ENCODE measurements at places on chromosomes 16 and 17.

- DNase-seq = no peak
These were observed 299.3 kb downstream of the SOX9 start for GRCh38 chr17:72419866-72420774.

- DNase-seq = no peak
These were observed 83.3 kb upstream of the ZKSCAN2 start for GRCh38 chr16:25340973-25341372.

DNA sequence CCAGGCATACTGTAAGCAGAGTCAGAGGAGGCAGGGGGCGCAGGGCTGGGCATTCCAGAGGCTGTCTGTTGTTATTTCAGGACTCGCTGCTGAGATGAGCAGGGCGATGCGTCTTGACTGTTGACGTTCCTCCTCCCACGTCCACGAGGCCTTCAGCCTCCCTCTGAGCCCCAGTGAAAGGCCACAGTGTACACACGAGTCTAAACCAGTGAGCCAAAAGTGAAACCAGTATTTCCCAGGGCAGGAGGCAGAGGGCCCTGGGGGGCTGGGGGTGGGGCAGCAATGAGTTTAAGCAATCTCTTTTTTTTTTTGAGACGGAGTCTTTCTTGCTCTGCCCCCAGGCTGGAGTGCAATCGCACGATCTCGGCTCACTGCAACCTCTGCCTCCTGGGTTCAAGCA is 21.5 kb downstream of the SMTNL2 start:
- DNase-seq = no peak

- DNase-seq = no peak
These were observed 12.2 kb upstream of the SLC52A1 start for GRCh38 chr17:5047446-5047845.

GRCh38 chr17:41392278-41392677 is 5.1 kb downstream of the KRT31 start:
- peak; percentile 11 for DNase-seq

DNA sequence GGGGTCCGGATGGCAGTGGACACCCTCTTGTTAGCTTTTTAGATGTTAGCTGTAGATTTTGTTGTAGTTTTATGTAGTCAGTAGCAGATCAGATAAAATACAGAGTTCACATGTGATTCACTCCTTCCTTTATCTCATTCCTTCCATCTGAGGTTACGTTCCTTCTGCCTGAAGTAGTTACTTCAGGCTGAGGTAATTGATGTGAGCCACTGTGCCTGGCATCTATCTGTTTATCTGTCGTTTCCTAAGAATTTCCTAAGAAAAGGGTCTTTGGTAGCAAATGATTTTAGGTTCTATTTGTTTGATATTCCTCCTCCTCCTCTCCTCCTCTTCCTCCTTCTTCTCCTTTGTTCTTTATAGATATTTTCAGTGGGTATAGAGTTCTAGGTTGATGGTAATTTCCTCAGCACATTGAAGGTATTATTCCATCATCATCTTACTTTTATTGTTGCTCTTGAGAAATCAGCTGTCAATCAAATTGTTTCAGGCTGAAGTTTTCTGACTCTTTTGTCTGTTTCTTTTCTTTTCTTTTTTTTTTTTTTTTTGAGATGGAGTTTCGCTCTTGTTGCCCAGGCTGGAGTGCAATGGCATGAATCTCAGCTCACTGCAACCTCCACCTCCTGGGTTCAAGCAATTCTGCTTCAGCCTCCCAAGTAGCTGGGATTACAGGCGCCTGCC is 29.6 kb upstream of the FBXO47 start:
- DNase-seq = peak; percentile 72

- DNase-seq = no peak
These were observed 8.5 kb upstream of the MED11 start for GRCh38 chr17:4722678-4723240.

DNA sequence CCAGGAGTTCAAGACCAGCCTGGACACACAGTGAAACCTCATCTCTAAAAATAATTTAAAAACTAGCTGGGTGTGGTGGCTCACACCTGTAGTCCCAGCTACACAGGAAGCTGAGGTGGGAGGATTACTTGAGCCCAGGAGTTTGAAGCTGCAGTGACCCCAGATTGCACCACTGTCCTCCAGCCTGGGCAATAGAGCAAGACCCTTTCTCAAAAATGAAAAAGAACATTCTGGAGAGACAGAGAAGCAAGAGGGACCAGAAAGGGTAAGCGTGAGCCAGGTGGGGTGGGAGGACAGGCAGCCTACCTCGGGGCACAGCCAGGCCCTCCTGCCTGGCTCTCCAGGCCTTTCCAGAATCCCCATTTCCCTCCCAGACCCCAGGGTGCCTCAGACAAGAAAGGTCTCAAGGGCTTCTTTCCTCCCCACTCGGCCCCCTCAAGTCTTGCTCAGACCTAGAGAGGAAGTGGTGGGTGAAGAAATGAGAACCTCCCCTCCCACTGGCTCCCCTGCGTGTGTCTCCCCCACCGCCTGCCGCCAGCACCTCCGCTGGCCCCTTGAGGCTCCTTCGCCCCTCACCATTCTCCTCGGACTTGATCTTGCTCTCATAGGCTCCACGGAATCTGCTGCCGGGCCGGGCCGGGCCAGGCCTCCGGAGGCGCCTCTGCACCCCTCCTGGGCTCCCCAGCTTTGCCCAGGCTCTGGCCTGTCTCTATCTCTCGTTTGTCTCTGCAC is 503 bp downstream of the C16orf54 start:
- no peak for DNase-seq

- no peak for DNase-seq
These were observed 20.0 kb downstream of the ATP6V0D1 start for GRCh38 chr16:67460961-67461360.

DNA sequence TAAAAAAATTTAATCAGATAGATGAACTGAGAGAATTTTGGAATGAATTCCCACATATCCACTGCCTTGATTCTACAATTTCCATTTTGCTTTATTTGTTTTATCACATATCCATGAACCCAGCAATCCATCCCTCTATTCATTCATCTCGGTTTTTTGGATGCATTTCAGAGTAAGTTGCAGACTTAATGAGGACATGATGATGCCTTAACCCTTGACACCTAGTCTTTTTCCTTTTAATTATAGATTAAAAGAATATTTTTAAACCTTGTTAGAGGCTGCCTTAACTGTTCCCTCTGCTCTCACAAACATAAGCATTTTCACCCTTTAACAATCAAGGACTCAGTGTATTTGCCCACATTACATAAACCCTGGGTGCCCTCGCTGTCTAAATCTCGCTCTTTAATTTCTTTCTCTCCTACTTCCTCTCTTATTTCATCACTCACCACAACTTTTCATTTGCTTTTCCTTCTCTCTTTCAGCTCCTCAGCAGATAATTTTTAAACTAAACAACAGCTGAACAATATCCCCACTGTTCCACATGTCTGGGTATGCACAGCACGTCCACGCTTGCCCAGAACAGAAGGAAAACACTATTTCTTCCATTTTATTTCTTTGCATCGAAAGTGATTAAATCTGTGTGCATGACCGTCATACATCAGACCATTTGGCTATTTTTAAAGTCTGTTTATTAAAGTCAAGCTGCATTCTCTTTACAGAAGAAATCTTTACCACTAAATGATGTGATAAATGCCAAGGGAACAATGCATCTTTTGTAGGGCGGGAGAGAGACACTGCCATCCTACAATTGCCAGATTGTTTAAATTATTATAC is 39.9 kb downstream of the IQCK start:
- DNase-seq = no peak

DNA sequence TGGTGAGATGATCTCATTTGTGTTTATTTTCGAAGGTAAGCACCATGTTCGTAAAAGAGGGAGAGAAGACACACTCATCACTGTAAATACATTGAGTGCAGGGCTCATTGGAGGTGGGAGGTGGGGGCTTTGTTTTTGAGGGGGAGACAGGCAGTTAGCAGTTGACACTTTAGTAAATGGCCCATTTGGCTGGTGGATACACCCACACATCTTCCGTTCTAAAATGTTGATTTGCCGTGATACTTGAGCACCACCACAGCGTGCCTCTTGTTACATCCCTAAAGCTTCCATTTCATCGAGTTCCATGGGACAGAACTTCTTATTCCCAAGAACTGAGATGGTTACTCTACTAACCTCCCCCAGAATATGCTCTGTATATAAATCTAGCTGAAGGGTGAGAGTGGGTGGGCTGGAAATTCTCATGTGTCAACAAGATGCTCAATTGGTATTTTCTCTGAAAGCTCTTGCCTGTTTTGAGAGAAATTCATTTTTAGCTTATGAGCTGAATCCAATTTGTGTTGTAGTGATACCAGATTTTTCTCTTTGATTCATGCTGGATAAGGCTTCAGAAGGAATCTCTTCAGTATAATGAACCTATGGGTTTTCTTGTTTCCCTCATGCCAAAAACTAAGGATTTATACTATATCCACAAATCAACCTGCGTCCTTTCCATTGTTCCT is 314.3 kb downstream of the RBFOX1 start:
- DNase-seq = no peak

DNA sequence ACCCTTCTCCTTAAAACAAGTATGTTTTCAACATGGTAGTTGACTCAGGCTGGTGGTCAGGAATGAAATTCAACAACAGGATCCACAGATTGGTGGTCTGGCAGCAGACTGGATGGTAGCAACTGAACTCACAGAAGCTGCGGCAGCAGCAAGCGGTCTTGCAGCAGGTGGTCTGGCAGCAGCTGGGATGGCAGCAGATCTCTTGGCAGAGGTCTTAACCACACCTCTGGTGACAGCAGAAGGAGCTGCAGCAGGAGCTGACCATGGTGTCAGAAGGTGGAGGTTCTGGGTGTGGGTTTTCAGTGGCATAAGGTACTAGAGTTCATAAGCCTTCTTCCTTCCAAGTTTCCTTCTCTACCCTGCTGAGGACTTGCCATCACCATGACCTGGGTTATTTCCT is 2.2 kb upstream of the KRTAP4-1 start:
- DNase-seq = no peak

DNA sequence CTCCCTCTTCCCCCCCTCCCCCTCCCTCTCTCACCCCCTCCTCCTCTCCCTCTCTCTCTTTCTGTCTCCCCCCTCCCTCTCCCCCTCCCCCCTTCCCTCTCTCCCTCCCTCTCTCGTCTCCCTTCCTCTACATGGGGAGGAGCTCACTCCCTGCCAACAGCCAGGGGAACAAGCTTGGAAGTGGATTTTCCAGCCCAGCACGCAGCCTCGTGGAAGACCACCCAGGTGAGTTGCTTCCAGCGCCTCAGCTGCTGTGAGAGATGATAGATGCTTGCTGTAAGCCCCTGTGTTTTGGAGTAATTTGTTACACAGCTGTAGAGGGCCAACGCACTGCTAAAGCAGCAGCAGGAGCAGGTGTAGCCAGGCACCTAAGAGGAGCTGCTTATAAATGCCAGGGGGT is 20.8 kb downstream of the ACTG1 start:
- DNase-seq = no peak

DNA sequence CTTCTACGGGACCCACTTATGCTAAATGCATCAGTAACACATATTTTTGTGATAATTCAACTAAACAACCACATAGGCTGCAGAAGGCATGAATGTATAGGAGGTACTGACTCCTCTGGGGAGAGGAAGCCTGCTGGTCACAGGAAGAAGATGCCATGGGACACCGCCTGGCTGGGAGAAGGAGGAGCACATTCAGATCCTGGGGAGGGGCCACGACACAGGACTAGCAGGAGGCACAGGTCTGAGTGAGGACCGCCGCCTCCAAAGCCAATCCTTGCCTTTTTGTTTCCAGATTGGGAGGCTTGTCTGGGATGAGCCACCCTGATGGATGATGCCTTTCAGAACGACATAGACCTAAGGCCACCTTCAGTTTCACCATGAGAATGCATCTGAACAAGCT is 34.6 kb downstream of the MBTPS1 start:
- no peak for DNase-seq

DNA sequence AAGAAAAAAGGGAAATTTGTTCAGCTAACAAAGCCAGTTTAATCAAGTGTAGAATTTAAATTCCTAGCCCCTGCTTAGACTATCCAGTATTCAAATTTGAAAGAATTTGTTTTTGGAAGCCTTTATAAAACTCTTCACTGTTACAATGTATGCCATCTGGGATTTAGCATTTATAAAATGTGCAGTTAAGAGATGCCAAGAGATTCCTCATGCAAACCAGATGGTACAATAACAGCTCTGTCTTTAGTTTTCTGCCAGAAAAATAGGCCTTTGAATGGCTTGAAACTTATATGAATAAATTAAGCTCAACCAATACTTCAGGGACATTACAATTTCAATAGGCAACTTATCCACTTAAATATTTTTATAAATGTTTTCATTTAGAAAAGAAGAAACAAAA is 6.8 kb upstream of the ANKS4B start:
- DNase-seq = no peak

- no peak for DNase-seq
These were observed 964.4 kb upstream of the GOT2 start for GRCh38 chr16:59698346-59699020.

- no peak for DNase-seq
These were observed 102.8 kb downstream of the FOXL1 start for GRCh38 chr16:86681031-86681756.

DNA sequence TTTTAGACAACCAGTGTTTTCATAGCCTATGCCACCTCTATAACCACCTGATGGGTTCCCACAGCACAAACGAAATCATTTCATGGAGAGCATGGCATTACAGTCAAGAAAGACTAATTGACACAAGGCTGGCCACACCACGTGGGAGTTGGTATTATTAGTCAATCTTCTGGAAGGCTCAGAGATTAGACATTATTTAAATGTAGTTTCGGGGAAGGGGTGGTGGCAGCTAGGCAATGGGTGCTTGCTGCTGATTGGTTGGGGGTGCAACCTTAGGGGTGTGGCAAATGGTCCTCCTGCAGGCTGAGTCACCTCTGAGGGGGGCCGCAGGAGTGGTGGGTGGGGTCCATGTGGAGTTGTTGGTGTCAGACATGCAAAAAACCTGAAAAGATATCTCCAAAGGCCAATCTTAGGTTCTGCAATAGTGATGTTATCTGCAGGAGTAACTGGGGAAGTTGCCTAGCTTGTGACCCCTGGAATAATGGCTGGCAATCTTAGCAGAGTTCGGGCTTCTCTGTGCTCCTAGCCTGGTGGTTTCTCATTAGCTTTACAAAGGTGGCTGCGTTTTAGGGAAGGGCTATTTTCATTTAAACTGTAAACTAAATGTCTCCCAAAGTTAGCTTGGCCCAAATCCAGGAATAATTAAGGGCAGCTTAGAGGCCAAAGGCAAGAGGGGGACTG is 4.6 kb downstream of the TEN1 start:
- DNase-seq = peak; percentile 73

DNA sequence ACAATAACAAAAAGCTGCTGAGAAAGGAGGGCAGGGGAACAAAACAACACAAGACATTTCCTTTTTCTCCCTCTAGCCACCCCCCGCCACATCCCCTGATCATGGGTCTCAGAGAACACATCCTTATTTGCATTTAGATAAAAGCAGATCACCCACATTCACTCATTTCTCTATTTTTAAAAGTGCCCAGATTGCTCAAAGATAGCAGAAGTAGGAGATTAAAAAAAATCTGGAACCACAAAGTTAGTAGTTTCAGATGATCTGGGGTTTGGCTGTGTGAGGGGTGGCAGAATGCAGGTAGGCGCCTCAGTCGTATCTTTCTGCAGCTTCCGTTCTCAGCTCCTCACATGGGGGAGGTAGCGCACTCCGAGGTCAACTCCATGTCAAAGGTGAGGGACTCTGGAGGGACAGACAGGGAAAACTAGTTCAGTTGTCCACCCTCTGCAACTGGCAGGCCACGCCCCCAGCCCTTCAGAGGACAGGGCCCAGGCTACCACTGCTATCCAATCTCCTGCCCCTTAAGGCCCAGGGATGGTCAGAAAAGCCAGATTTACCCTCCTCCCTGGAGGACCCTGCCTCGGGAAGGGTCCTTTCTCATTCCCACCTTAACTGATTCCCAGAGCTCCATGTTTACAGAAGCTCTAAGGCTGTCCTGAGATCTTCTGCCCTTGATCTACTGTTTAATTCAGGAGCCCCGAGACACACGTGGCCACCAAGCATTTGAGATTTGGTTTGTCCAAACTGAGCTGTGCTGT is 27.3 kb downstream of the STAT5A start:
- DNase-seq = no peak
